ENCODE measurements at places on chromosomes 3 and 15.

DNA sequence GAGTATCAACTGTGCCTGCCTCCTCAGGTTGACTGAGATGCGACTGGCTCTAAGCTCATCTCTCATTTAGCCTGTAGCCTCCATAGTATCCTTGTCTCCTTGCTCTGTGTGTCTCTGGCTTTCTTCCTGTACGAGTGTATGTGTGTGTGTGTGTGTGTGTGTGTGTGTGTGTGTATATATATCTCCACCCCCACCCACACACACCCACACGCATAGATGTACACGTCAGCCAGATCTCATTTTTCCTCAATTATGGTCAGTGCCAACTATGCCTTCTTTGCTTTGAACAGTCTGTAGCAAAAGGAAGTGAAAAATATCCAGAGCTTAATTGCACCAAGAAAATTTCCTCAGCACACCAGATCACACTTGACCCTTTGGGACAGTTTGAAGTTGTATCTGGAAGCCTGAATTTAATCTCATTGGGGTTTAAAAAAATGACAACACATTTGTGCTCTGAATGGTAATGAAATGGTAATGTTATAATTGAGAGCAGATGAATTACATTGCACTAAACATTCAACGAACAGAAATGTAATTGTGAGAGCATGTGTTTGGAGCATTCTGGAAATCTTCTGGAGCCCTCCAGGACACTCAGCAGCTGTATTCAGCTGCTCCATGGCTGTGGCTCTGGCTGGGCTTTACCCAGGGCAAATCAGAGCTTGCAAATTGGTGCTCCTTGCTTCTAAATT is 63.6 kb downstream of the RYR3 start:
- no peak for DNase-seq

GRCh38 chr15:92421976-92422375 is 28.3 kb downstream of the ST8SIA2 start:
- DNase-seq, result no peak

DNA sequence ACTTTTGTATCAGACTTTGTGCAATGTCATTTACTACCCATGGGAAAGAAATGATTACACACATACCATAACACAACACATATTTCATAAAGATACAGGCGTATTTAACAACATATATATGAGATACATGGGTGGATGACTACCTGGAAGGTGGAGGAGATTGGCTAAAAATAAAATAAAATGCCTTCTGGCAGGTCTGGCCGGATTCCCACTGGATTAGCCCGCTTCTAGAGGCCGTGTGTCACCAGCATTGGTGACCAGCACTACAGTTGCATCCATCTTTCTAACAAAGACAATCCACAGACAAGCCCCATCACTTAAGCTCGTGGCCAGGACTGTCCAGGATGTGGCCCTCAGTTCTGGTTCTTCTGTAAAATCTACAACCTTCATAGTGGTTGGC is 21.0 kb upstream of the SEC22A start:
- DNase-seq, result no peak

DNA sequence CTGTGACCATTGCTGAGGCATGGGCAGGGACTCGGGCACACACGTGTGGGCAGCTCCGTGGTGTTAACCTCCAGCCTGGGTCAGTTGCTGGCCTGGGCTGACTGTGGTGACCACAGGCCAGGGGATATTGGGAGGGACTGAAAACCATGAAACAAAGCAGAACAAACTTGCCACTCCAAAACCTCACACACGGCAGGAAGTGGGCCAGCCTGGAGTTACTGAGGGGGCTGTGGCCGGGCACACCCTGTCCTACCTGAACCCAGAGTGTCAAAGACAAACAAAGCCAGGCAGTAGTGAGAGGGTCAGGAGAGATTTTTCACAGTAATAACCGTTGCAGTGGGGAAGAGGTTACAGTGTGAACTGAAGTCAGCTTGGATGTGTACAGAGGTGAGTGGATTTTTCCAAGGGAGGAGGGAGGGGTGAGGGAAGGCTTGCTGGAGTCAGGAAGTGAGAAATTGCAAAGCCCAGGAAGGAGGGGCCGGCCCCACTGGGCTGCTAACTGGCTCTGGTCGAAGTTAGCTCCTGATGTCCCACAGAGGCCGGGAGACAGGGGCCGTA is 40.0 kb upstream of the ATP10A start:
- DNase-seq, result no peak

GRCh38 chr3:107630779-107631178 is 108.0 kb downstream of the BBX start:
- no peak for DNase-seq

DNA sequence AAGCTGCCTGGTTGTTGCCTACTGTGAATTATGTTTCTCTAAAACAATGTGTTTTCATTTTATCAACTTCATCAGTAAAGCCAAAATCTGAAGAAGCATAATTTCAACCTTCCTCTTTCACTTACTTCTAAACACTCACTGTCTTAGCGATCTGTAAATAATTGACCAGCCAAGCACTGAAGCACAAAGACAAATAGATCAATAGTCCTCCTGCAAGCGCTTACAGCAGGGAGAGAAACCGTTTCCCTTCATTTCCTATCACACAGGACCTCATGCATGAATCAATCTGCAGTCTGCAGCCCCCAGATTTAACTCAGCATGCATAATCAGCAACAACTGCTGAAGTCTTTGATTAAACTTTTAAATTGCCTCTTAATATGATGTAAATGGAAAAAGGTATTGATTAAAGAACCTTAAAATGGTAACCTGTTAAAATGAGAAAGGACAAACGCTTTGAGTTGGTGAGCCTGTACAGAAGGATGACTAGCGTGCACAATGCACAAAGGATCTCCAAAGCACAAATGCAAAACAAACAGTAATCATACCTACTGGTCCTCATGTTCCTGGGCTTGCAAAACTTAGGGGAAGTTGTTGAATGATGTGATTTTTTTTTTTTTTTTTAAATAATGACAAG is 370.2 kb upstream of the ZNF385D start:
- no peak for DNase-seq

- DNase-seq, result no peak
Measured at GRCh38 chr15:25691544-25692430, 171.3 kb downstream of the ATP10A start.

DNA sequence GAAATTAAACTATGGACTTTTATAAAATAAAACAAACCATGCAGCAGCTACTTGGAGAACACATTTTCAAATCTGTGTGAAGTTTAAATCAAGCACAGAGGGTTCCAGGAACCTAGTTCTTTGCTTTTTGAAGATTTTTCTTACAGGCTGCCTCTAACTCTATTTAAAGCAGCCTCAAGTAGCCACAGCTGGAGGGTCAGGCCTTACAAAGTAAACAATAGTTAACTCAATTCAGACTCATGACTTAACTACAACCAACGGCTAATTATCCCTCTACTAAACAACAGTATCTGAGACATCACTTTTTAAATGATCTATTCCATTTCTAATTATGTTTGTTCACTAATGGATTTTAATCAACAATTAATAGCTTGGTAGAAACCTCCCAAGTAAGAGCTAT is 9.8 kb downstream of the LRIG1 start:
- no peak for DNase-seq

DNA sequence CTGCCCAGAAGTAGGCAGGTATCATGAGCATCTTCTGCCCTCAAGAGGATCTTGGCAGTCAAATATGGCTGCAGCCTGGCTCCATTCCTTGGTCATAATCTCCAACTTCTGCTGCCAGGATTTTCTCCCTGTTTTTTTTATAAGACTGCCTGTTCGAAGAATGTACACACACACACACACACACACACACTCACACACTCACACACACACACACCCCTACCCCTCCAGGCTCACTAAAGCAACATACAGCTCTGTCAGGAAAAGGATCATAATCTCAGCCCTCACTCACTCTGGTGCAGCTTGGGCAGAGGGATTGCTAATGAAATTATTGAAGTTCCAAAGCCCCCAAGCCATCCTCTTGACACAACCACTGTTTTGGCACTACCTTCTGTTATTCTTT is 129.2 kb upstream of the BFSP2 start:
- DNase-seq, result no peak

DNA sequence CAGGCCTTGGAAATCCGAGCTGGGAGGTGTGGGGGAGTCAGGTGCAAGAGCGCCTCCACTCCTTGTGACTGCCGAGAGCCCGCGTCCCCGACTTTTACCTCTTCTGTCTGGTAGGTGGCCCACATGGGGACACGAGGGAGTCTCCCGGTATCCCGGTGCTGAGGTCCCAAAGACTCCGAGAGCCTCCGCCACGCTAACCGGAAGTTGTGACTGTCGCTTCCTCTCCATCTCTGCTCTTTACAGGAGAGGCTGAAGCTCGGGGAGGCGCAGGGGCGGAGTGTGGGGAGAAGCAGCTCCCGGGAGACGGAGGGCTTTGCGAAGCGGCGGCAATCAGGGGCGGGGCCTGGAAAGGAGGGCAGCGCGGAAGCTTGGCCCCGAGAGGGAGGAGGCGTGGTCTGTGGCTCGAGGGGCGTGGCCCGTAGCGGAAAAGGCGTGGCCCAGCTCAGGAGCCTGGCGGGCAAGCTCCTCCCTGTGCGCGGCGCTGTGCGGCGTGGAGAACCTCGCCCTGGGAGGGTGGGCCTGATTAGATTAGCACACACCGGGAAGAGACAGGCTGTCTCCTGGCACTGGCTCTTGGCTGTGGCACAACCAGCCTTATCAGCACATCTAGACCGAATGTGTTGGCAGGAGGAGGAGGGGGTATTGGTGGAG is 143.9 kb downstream of the GABRB3 start:
- DNase-seq, result no peak

GRCh38 chr3:169118666-169119370 is 544.7 kb downstream of the MECOM start:
- no peak for DNase-seq

DNA sequence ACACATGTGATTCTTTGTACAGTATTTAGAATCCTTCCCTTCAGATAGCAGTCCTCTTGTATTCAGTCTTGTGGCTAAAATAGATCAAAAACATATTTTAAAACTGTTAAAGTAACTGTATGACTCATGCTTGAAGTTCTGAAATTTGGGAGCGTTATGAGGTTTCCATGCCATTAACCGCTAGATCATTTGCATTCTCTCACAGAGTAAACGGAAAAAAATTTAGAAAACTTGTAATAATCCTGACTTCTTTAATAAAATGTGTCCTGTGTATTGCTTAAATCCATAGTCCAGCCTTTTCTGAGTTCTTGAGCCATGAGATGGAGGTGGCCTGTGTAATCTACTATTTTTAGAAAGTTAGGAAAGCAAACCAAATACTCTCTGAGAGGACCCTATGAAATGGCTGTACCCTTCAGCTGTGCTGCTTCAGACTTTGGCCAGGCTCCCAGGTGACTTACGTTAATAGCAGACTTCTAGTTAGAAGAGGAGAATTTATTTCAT is 33.8 kb downstream of the MBNL1 start:
- DNase-seq, result no peak

DNA sequence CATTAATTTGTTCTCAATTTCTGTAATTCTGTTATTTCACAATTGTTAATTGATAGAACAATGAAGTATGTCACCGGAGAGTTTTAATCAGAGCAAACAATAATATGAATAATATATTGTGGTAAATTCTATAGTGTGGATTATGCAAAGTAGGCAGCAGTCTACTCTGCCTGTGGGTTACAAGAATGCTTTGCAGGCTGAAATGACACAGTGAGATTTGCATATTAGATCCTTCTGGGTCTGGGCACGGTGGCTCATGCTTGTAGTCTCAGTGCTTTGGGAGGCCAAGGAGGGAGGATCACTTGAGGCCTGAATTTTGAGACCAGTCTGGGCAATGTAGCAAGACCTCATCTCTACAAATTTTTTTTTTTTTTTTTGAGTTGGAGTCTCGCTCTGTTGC is 12.5 kb downstream of the COPG1 start:
- DNase-seq, result no peak

- DNase-seq, result no peak
Measured at GRCh38 chr15:71332431-71333004, 217.2 kb downstream of the THSD4 start.

GRCh38 chr15:78448441-78449219 is 10.6 kb downstream of the IREB2 start:
- no peak for DNase-seq

GRCh38 chr15:52208306-52208946 is 17.2 kb upstream of the GNB5 start:
- peak; percentile 33 for DNase-seq

DNA sequence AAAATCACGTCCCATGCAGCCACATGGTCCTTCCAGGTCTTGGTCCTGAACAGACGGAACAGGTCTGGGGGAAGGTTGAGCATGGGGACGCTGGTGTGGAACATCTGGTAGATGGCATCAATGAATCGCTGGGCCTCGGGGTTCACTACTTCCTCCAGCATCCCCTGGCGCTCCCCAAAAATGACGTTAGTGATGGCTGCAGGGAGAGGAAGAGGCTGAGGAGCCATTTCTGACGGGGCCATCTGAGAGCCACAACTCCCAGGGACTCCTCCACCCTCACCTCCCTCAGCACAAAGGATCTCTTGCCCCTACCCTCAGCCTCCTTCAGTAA is 23.7 kb downstream of the CYP11A1 start:
- DNase-seq, result no peak
